ENCODE measurements at places on chromosomes 4 and X.
A peak's percentile ranks its signal among the peaks of the same experiment; 100 is the strongest.

DNA sequence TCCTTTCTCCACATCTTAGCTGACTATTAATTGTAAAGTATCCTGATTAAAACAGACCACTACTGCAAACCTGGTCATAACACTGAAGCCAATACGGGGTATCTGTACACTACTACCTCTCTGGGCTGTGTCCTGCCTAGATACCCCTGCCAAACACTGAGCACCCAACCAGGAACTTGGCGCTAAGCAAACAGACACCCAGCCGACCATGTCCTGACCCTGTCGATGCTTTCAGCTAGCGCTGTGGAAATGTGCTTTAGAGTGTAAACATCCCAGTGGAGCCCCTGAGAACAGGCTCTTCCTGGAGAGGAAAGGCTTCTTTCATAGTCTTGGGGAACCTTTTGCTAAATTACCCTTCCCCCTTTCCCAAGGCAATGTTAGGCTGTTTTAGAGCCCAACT is 52.9 kb downstream of the CCNG2 start:
- DNase-seq = no peak

GRCh38 chr4:48269861-48270522 is 354 bp upstream of the TEC start:
- peak; percentile 35 for DNase-seq

GRCh38 chr4:15410750-15411149 is 17.1 kb upstream of the C1QTNF7 start:
- DNase-seq = no peak

DNA sequence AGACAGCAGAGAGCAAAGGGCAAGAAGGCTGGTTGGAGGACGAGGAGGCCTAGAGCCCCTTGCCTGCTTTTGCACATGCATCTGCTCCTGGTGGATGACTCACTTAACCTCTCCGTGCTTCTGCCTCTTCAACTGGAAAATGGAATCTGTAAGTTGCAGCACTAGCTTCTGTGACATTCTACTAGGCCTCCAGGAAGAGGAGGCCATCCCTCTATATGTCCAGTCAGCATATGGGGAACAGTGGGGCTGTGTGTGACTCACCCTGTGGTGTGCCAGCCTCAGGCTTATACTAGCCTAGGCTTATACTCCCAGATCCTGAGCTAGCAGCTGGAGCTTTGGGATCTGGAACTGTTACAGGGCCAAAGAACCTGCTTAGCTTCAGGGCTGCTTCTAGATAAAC is 36.0 kb downstream of the RTL9 start:
- DNase-seq = no peak

DNA sequence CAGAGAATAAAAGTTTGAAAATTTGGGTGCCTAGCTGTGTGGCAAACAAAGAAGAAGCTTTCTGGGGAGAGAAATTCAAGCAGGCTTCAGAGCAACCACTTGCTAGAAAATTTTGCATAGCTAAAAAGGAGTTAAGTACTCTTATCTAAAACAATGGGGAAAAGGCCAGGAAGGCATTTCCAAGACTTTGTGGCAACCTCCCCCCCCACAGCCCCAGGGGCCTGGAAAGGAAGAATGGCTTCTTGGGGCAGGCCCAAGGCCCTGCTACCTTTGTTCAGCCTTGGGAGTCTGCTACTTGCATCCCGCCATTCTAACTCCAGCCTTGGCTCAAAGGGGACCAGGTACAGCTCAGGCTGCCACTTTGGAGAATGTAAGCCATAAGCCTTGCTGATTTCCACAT is 102.2 kb downstream of the PTCHD1 start:
- DNase-seq = no peak

- DNase-seq = no peak
Observed at GRCh38 chr4:82785611-82786400, 12.8 kb downstream of the SCD5 start.

GRCh38 chrX:154351183-154352011 is 23.0 kb downstream of the FLNA start:
- DNase-seq = no peak

DNA sequence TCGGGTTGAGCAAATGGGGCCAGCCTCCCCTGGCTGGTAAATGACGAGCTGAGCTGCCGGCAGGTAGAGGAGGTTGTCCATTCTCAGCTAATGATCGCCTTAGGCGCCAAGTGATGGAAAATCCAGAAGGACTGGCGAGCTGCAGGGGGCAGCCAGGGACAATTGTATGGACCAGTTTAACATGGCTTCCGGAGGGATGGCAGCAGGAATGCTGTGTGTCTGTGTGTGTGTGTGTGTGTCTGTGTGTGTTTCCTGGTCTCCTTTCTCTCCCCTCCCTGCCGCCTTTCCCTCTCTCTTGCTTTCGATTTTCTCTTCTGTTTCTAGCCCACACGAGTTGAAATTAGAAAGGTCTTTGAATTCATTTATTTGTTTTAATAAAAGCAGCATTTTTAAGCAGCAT is 45.2 kb upstream of the BCOR start:
- DNase-seq = no peak

GRCh38 chr4:169079942-169080827 is 70.1 kb upstream of the CBR4 start:
- DNase-seq = peak; percentile 11

DNA sequence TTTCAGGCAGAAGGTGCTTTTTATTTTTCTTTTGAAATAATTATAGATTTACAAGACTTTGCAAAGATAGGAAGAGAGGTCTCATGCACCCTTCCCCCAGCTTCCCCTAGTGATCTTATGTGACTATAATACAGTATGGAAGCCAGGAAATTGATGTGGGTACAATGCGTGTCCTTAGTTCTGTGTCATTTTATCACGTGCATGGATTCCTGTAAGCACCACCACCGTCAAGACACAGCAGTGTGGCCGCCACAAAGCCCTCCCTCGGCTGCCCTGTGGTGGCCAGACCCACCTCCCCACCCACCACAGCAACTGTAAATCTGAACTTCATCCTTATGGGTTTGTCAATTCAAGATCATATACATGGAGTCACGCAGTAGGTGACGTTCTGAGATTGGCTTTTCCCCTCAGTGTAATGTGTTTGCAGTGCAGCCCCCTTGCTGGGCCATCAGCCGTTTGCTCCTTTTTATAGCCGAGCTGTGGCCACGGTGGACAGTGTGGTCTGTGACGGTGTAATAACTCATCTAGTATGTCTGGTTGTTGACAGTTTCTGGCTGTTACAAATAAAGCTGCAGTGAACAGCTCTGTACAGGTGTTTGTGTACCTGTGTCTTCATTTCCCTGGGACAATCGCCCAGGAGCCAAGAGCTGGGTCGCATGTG is 10.9 kb upstream of the HTRA3 start:
- DNase-seq = no peak

DNA sequence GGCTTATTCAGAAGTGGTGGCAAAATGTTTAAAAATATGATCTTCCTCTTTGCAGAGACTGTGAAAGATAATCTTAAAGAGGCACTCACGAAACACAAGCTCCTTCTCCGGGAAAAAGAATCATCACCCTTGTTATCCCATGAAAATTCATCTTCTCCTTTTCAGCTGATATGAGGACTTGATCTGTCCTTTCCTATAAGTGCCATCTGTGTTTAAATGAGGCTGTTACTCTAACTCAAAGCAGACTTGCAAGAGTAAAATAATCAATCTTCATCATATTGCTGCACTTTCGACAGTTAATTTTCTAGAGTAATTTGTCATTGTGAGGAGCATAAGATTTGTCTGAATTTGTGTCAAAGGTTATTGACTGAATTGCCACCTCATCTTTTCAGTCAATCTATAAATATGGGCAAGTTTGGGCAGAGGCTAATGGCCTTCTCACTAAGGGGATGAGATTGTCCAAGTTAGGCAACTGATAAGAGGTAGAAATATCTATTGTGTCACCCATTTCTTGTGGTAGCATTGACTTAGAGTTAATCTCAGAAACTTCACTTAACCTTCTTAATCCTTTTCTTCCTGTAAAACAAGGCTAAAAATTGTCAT is 452.9 kb downstream of the GRXCR1 start:
- DNase-seq = no peak

DNA sequence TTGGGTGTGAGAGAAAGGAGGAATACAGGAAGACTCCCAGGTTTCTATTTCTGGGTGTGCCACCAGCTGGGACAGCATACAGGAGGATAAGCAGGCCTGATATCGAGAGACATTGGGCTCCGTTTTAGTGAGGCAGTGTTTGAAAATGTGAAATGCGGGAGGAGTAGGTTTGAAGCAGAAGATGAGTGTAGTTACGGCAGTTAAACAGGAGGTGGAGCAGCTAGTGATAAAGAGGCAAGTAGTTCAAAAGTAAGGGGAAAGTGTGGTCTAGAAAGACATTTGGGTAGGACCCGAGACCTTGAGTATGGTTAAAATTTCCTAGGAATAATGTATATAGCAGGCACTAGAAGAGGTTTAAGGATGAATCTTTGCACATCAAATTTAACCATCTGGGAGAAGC is 42.4 kb downstream of the DCUN1D4 start:
- peak; percentile 0 for DNase-seq

- DNase-seq = no peak
Observed at GRCh38 chr4:38611676-38612075, 52.3 kb upstream of the KLF3 start.

- no peak for DNase-seq
Observed at GRCh38 chr4:74838746-74839370, 44.5 kb upstream of the BTC start.

- no peak for DNase-seq
Observed at GRCh38 chrX:63661676-63662075, 123.3 kb downstream of the ARHGEF9 start.

- no peak for DNase-seq
Observed at GRCh38 chrX:107747596-107748161, 27.9 kb downstream of the TSC22D3 start.

DNA sequence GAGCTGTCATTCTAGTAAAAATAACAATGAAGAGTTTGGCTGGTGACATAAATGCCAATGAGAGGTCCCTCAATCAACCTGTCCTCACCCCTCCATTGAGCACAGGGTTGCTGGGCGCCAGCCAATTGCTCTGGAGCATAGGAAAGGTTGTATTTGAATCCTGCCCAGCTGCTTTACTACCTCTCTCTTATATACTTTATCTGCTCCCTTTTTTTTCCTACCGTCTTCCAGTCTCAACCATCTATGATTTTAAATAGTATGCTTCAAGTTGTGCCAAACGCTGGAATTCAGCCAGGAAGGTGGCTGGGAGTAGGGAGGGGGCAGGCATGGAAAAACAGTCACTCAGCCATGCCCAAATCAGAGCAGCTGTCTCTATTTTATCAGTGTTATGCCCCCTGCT is 153.8 kb downstream of the NR3C2 start:
- no peak for DNase-seq

DNA sequence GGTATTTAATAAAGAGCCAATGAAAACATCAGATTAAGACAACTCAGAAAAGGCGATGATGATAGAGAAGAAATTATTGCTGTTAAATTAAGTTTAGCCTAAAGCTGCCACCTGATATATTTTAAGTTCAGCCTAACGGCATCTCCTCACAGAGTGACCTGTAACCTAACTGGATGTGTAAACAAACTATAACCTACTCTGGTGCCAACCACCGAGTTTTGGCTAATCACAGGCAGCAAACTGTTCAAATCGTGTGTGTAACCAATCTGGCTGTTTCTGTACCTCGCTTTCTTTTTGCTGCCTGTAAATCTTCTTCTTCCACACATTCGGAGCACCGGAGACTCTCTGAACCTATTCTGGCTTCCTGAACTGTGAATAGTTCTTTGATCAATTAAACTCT is 37.8 kb upstream of the MED14 start:
- DNase-seq = no peak

DNA sequence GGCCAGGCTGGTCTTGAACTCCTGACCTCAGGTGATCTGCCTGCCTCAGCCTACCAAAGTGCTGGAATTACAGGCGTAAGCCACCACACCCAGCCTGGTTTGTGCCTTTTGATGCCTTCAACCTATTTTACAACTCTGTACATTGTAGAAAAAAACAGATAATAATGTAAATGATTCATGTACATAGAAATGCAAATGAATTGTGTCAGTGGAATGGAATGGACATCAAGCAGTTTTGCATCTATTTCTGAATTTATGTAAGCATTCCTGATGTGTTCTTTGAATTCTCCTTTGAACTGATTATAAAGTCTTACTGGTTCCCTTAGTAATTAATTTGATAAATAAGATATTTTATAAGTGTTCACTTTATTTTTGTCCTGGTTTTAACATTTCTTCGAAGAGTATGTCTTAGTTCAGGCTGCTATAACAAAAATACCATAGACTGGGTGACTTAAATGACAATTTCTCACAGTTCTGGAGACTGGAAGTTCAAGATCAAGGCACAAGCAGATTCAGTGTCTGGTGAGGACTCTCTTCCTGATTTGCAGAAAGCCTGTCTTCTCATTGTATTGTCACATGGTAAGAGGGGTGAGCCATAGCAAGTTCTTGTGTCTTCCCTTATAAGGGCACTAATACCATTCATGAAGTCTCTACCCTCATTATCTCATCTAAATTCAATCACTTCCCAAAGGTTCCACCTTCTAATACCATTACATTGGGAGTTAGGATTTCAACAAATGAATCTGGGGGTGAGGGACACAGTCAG is 162.2 kb upstream of the S100G start:
- DNase-seq = no peak

DNA sequence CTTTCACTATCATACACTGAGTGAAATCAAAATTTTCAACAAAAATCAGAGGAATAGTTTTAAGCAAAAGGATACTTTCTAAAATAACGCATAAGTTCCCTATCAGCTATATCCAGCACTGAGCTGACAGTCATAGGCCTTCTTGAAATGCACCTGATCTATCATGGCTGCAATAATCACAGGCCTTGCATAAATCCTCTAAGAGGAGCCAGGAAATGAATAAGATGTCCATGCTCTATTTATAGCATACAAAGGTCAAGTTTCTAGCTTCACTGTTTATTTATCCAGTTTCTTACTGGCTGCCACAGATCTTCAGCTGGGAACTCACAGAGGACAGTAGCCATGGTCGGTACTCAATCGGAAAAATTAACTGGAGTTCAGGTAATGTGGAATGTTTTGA is 235.9 kb upstream of the DMD start:
- no peak for DNase-seq

DNA sequence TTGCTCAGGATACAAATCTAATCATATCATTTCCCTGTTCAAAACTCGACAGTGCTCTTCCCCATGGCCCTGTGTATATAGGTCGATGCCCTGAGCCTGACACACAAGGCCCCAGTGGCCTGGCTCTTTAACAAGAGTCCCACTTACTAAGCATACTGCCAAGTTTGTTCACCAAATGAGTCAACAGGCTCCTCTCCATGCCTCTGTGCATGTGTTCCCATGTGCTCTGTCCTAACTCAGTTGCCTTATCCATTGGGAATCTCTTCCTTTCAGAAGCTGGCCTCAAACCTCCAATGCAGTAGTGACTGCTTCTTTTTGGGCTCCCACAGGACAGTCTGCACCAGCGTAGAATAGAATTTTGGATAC is 18.9 kb upstream of the CXCR3 start:
- DNase-seq = no peak

DNA sequence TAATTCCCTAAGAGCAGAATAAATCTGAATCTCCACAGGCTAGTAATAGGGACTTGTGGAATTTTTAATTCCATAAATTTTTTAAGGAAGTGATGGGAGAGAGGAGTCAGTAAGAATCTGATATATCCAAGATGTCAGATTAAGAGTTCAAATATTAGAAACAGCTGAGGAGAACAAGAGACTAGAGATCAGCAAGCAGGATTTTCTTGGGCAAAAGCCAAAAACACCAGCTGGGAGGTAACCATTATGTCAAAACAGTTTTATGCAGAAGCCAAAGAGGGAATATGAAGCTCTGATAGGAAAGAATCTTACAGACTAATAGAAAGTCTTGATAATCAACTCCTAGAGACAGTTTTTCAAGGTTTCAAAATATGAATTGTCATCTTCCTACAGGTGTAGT is 72.2 kb upstream of the RBPJ start:
- peak; percentile 56 for DNase-seq

Measured in DMS 273 treated with DMSO at 0.1 percent for 48 hours (cell line).